ENCODE measurements at places on chromosomes 7 and 10. TPM values are rescaled to one million over a fixed set of nuclear protein-coding genes. Genes with fewer than 3 reads are reported as not detected.

The OR2A12 gene
- 0.18 TPM for polyA plus RNA-seq

The RGS10 gene
- 5.1 TPM for polyA plus RNA-seq

The PHYHIPL gene
- 56.9 TPM for polyA plus RNA-seq

GRCh38 chr7:36165802-36166201, 12.7 kb downstream of the EEPD1 start:
- no peak overlapping the region for H3K4me3 ChIP-seq
- H3K36me3 ChIP-seq = peaks cover 18% of the 10 kb centered on the region
- H3K27ac ChIP-seq = no peak overlapping the region
- no peak for DNase-seq
- H3K4me1 ChIP-seq = peaks cover 55% of the 10 kb centered on the region
- H3K27me3 ChIP-seq = no peaks in the 10 kb centered on the region

DNA sequence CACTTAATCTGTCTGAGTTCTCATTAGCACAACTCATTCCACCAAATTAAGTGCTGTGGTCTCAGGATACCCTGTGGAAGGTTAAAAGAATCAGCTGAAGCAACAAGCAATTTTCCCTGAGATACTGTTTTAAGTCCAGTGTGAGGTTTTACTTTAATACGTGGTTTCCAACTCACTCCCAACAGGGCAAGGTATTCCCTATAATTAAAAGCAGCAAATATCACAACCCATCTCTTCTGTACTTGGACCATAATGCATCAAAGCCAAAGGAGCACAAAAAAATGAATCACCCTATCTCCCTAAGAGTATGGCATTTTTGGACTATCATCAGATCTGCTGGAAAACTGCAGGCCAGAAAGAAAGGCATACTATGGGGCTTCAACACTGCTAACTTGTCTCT, 4.9 kb downstream of the CADPS2 start:
- no peaks in the 10 kb centered on the region for H3K27me3 ChIP-seq
- peaks cover 46% of the 10 kb centered on the region for H3K4me1 ChIP-seq
- no peak overlapping the region for H3K27ac ChIP-seq
- no peak for DNase-seq
- no peaks in the 10 kb centered on the region for H3K36me3 ChIP-seq

- H3K27me3 ChIP-seq = peaks cover 3% of the 10 kb centered on the region
- no peak for DNase-seq
- no peak overlapping the region for H3K27ac ChIP-seq
- H3K36me3 ChIP-seq = no peaks in the 10 kb centered on the region
- peaks cover 27% of the 10 kb centered on the region for H3K4me1 ChIP-seq
- H3K4me3 ChIP-seq = no peak overlapping the region
Measured at GRCh38 chr10:28796606-28797512, 119.5 kb downstream of the BAMBI start.

- no peaks in the 10 kb centered on the region for H3K27me3 ChIP-seq
- DNase-seq = no peak
- H3K27ac ChIP-seq = no peak overlapping the region
- no peaks in the 10 kb centered on the region for H3K4me1 ChIP-seq
- no peak overlapping the region for H3K4me3 ChIP-seq
Measured at GRCh38 chr10:121263431-121263783, 334.8 kb downstream of the FGFR2 start.
